ENCODE measurements at places on chromosomes 4 and X.
A peak's percentile ranks its signal among the peaks of the same experiment; 100 is the strongest.

DNA sequence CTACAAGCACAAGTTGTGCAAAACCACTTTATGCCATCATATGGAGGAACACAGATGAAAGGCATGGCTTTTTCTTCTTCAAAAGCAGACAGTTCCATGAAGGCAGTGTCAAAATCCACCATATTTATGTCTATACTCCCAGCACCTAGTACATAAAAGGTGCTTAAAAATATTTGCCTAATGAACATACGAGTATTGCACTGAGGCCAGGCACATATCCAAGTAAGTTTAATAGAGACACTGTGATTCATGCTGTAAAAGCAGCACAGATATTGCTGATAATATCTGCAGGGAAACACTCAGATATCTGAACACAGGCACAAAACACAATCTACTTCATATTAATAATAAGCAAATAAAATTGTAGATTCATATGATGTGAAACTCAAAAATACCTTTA lies 48.1 kb upstream of the CXCL8 start:
- no peak for DNase-seq

DNA sequence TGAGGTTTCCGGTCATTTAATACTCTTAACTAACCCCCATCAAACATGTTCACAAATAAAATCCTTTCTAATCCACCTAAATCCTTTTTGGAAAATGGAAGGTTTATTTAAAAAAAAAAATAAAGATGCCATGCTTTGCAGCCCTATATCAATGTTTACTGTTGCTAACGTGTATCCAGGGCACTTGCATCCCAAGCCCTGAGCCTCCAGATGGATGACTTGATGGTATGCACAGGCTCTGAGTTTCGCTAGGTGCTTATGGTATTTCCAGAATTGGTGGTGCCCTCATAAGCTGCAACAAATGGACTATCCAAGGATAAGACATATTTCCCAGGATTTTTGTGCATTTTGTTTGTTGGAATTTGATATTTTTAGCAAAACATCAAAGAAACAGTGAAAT lies 257.7 kb downstream of the PRDM5 start:
- DNase-seq = no peak

- DNase-seq = no peak
Observed at GRCh38 chr4:174434455-174434854, 87.8 kb downstream of the HPGD start.

DNA sequence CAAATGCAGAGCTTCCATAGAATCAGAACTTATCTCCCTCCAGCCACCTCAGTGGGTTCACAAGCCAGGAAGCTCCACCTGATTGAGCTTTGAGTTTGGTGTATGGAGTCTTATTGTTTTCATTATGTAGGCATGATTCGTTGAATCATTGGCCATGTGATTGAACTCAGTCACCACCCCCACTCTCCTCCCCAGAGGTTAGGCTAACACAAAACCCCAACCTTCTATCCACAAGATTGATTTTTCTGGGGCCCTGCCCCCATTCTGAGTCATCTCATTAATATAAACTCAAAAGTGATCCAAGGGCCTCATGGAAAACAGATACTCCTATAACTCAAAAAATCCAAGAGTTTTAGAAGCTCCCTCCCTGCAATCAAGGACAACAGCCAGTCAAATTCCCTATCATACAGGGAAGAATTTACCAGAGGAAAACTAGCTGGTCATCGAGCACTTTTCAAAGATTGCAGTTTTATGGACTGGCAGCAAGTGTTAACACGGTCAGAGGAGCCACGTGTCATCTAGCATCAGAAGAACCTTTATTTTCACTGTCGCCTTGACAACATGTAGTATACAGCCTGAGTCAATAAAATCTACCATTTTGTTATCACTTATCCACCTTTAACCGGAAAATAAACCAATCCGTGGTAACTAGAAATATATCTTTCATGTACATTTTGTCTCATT lies 35.9 kb upstream of the GUCY1B1 start:
- DNase-seq = no peak

DNA sequence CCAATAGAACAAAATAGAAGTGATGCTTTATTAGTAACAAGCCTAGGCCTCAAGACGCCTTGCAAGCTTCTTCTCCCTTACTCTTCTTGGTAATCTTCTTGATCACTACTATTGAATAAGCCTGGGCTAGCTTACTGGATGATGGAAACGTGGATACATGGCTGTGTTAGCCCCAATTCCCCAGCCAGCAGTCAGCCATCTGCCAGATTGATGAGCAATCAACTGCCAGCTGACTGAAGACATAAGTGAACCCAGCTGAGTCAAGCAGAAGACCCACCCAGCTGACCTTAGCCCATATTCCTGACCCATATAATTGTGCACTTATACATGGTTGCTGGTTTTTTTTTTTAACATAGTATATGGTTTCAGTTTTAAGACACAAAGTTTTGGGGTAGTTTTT lies 130.4 kb downstream of the DHX15 start:
- no peak for DNase-seq

DNA sequence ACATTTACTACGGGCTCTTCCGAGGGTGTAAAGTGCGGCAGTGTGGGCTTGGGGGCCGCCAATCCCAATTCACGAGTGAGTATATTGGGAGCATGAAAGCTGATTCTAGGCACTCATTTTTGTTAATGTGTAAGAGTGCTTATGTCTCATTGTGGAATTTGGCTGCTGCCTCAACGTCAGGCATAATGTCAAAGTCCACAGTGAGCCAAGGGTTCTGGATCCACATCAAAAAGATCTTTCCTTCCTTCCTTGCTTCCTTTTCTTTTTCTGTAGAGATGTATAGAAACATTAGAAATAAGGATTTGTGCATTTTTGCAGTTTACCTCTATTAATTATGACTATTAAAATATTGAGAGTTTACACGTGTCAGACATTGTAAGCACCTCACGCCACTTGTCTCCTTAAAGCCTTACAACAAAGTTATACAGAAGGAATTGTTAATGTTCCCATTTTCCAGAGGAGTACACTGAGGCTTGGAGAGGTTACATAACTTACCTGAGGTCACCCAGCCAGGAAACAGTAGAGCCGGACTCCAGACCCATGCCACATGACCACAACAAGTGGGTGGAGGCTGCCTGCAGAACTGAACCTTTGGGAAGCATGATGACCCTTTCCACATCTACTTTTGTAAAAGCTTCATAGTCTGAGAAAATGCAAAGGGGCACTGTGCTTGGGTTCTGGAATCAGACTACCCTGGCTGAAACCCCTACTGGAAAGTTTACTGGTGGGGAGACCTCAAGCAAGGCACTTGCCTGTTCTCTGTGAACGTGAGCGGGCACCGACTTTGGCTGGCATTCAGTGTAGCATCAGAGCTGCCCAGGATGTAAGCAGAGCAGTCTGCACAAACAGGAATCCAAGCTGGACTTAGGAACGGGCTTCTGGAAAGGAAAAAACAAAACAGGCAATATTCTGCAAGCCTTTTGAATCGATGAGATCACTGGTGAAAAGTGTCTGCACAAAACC lies 761 bp downstream of the CLRN2 start:
- DNase-seq = no peak

DNA sequence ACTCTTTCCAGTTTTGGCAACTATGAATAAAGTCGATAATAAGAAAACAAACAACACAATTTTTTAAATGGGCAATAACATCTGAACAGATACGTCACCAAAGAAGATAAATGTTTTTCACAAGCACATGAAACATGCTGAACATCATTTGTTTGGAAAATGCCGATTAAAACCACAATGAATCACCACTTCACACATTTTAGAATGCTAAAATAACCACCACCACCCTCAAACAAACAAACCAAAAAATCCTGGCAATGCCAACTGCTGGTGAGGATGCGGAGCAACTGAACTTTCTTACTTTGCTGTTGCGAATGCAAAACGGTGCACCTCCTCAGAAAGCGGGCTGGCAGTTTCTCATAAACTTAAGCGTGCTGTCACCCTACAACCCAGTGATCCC lies 115.9 kb downstream of the NSUN7 start:
- no peak for DNase-seq

GRCh38 chrX:17592117-17592516 lies 145.2 kb upstream of the SCML1 start:
- no peak for DNase-seq

DNA sequence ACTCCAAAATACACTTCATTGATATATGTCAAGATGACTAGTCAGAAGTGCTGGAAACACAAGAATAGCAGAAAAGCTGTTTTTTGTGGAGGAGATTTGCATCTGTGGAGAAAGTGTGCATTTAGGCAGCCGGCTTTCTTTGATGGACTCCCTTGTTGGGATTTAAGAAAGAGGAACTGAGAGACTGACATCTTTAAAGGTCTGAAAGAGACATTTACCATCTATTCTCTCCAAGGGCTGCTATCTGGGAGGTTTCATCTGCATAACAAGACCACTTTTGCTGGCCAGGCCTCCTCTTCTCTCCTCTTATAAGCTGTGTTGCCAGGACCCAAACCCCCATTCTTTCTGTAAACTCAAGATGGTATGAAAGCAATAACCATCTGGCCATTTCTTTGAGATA lies 1065.0 kb downstream of the NLGN4X start:
- DNase-seq = no peak

DNA sequence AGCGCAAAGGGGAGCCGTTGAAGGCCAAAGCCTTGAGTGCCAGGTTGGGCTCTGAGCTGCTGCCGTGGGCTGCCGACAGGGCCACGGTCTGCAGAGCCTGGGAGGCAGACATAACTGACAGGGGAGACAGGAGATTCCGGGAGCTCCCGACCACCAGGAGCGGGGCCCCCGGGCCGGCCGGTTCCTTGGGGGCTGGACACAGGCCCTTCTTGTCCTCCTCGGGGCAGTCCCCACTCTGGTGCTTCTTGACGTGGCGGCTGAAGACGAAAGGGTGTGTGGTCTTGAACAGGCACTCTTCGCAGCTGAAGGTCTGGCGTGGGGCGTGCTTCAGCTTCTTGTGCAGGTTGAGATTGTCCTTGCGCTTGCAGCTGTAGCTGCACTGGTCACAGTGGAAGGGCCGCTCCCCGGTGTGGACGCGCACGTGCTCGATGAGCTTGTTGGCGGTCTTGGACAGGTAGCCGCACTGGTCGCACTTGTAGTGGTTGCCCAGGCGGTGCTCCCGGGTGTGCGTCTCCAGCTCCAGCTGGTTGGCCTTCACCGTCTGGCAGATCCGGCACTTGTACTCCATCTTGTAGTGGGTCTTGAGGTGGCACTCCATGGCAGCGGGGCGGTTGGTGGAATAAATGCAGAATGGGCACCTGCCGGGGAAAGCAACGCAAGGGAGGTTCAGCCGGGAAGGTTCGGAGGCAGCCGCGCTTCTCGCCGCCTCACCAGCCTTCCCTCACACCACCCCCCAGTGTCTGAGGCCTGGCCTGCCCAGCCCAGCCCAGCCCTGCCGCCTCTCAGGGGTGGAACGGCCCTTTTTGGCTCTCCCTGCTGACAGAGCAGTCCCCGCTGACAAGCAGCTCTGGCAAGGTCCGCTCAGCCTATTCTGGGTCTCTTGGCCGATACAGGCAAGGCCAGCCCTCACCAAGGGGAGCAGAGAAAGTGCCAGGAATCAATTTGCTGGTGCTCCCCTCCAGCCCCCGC lies 81.3 kb downstream of the C4orf51 start:
- DNase-seq = no peak

DNA sequence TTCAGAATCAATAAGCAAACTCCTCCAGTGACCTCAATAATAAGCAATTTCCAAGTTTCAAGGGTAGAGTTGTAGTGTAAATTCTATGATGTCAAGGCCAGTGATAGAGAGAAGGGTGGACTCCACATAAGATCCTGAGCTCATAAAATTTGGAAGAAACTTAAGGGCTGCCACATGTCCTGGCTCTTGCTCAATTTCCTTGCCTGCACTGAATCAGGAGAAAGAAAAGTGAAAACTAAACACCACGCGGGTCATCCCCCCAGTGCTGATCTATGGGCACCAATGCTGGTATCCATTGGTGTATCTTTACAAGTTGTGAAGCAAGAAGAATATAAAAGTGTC lies 392.0 kb upstream of the INTU start:
- DNase-seq = no peak

DNA sequence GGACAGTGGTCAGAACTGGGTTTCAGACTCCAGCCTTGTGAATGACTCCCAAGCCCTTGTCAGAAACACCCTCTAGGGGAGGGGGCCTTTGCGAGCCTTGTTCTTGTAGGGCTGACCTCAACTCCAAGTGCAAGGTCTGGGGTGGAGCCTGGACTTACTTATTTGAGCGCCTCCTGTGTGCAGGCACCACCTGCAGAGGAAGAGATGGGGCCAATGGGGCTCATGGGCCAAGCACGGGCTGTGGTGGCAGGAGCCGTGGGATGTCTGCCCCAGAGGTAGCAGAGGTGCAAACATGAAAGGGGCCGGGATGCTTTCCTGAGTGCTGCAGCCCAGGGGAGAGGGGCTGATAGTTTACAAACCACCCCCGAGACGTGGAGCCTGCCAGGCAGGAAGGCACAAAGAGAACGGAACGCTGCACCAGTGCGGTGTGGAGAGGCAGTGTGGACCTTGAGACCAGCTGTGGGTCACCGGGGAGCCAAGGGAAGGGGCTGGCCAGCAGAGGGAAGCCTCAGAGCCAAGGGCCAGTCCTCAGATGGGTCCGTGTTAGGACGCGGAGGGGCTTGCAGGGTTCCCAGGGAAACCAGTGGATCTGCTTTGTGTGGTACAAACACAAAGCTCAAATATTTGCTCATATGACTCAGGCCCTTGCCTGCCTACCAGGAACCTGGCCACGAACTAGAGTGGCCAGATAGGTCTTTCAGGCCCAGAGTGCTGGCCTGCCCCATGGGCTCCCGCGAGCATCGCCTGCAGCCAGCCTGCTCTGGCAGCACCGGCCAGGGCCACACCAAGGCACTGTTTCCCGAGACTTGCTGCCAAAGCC lies 8.7 kb upstream of the TADA2B start:
- DNase-seq = no peak

- DNase-seq = no peak
Observed at GRCh38 chr4:68359508-68359907, 9.6 kb upstream of the YTHDC1 start.

DNA sequence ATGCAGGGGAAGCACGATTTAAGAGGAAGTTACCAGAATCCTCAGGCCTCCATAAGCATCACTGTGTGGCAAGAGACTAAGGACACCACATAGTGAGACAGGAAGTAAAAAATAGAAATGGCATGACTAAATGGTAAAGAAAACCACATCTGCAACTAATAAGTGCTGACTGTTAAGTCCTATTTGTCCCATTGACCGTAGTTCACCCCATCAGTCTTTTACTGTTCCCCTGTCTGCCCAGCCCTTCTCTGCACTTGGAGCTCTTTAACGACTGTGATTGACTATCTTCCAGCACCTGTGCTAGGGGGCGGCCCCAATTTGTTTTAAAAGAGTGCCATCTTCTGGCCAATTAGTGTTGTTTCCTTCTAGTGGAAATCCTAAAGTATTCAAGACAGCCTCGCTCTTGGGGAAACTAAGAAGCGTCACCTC lies 94.2 kb downstream of the MAOA start:
- DNase-seq = peak; percentile 22
